A673 (cell line): ENCODE measurements at places on chromosomes 2 and 18. TPM values are rescaled to one million over a fixed set of nuclear protein-coding genes. Genes with fewer than 3 reads are reported as not detected.

DNA sequence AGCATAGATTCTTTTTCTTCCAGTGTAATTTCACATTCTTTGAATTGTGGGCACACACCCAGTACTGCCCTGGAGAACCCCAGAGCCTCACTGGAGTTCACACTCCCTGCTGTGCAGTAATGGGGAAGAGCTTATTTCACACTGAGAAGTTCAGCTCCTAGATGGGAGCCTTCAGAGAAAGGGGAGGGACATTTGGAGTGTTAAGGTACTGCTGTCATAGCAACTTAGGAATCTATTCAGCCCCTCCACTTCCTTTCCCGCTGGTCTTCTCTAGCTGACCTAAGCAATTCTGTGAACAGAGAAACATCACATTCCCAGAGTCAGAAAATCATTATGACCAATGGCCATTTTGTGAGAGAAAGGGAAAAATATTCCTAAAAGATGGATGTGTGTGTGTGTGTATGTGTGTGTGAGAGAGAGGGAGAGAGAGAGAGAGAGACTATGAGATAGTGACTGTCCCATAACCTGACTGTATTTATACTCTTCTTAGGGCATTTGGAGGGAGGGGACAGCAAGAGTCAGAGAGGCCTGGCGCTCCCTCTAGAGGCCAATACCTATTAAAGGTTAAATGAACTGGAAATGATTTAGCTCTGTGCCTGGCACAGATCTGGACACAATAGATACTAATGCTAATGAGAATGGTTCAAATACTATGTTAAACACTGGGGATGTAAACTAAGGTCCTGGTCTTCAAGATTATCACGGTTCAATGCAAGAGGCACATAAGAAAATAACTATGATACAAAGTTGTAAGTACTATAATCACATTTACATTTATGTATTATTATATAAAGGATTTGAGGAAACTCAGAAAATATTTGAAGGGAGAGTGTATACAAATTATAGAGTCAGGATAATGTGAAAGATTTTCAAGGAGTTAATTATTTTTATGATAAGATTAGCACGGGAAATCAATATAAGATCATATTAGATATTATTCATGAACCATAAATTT is 41.5 kb upstream of the RPE start:
- peak; percentile 91 for DNase-seq
- H3K4me3 ChIP-seq, result no peak overlapping the region
- no peaks in the 10 kb centered on the region for H3K36me3 ChIP-seq
- peaks cover 48% of the 10 kb centered on the region for H3K4me1 ChIP-seq
- H3K27me3 ChIP-seq, result no peaks in the 10 kb centered on the region
- H3K27ac ChIP-seq, result peak overlapping the region; percentile 55

SIX3 gene
- total RNA-seq, result 0.56 and 0.59 TPM in 2 replicates

GRCh38 chr2:22217881-22218280 is 1094.1 kb downstream of the TDRD15 start:
- DNase-seq, result no peak
- H3K4me3 ChIP-seq, result no peak overlapping the region
- no peaks in the 10 kb centered on the region for H3K36me3 ChIP-seq
- no peaks in the 10 kb centered on the region for H3K4me1 ChIP-seq

- H3K36me3 ChIP-seq, result peaks cover 14% of the 10 kb centered on the region
- peaks cover 10% of the 10 kb centered on the region for H3K4me1 ChIP-seq
- no peak overlapping the region for H3K4me3 ChIP-seq
- DNase-seq, result no peak
These were observed 2.1 kb upstream of the LBX2 start for GRCh38 chr2:74501335-74502071.

GRCh38 chr2:211373203-211373602 is 816.8 kb downstream of the CPS1 start:
- H3K27ac ChIP-seq, result no peak overlapping the region
- no peaks in the 10 kb centered on the region for H3K36me3 ChIP-seq
- no peak overlapping the region for H3K4me3 ChIP-seq
- H3K4me1 ChIP-seq, result no peaks in the 10 kb centered on the region
- no peak for DNase-seq

IL1RL2 gene
- total RNA-seq, result not detected in 2 replicates

KCTD1 gene
- total RNA-seq, result 4.1 and 5.7 TPM in 2 replicates

C2orf81 gene
- 1.6 and 1.9 TPM in 2 replicates for total RNA-seq

DNA sequence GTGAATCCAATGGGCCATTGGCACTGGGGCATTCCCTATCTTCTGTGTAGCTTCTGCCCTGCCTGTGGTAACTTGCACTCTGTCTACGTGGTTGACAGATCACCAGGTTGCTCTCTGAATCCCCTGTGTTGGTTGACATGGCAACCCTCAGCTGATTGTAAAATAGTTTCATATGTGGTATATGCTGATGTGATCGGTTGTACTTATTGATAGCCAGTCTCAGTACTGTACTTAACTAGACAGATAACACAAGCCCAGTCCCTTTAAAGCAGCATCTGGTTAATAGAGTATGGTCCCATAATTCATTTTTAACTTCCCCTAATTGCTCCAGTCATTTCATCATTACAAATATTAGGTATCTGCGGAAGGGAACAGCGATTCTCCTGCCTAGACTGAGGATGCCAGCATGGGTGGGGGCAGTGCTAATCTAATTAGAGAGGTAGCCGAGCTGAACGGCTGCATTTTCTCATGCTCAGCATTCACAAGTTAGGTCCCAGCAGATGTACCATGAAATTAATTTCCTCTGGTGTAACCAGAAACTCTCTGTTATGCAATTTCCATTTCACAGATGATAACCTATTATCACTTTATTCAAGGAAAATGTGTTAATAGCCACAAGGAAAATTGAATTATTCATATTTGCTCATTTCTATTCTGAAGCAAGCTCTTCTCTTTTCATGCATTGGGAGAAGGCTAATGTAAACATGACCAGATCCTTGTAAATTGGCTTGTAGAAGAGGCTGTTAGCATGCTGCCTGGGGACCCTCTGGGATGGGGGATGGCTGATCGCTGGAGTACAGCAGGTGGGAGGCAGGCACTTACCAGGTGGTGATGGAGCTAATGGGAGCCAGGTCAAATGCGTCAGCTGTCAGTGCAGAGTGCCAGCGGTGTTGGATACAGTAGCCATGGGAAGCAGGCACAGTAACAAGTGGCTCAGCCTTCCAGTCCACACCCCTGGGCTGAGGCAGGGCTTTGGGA is 608.3 kb downstream of the GALR1 start:
- DNase-seq, result peak; percentile 26
- H3K27ac ChIP-seq, result no peak overlapping the region
- no peaks in the 10 kb centered on the region for H3K27me3 ChIP-seq

- H3K4me1 ChIP-seq, result no peaks in the 10 kb centered on the region
- H3K27me3 ChIP-seq, result no peaks in the 10 kb centered on the region
- no peaks in the 10 kb centered on the region for H3K36me3 ChIP-seq
- H3K4me3 ChIP-seq, result no peak overlapping the region
- no peak overlapping the region for H3K27ac ChIP-seq
- no peak for DNase-seq
These were observed 131.5 kb downstream of the TMEM17 start for GRCh38 chr2:62374301-62375112.

- H3K36me3 ChIP-seq, result no peaks in the 10 kb centered on the region
- DNase-seq, result no peak
- no peak overlapping the region for H3K27ac ChIP-seq
- no peaks in the 10 kb centered on the region for H3K27me3 ChIP-seq
- no peak overlapping the region for H3K4me3 ChIP-seq
These were observed 45.0 kb upstream of the FSHR start for GRCh38 chr2:49199266-49199665.

DNA sequence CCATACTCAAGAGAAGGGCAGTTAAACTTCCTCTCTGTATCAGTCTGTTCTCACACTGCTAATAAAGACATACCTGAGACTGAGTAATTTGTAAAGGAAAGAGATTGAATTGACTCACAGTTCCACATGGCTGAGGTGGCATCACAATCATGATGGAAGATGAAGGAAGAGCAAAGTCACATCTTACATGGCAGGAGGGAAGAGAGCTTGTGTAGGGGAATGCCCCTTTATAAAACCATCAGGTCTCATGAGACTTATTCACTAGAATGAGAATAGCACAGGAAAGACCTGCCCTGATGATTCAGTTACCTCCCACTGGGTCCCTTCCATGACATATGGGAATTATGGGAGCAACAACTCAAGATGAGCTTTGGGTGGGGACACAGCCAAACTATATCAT is 1.4 kb upstream of the IL36B start:
- H3K27me3 ChIP-seq, result no peaks in the 10 kb centered on the region
- no peak for DNase-seq
- no peak overlapping the region for H3K4me3 ChIP-seq
- no peaks in the 10 kb centered on the region for H3K4me1 ChIP-seq

DNA sequence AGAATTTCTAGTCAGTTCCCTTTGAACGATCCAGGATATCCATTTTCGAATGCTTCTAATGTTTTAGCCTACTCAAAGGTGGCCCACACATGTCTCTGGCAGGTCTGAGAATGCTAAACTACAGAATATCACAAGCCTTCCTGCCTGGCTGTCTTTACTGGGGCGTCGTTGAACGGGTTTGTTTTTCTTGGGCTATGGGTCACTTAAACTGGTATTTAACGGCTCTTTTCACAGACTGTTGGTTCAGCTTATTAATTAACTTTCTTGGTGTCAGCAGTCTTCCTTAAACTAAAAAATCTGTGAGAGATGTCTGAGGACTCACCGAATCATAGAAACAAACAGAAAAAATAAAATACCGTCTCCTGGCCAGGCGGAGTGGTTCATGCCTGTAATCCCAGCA is 563.2 kb upstream of the NRP2 start:
- DNase-seq, result no peak
- H3K27me3 ChIP-seq, result no peaks in the 10 kb centered on the region
